ENCODE measurements at places on chromosomes 3 and 15.

DNA sequence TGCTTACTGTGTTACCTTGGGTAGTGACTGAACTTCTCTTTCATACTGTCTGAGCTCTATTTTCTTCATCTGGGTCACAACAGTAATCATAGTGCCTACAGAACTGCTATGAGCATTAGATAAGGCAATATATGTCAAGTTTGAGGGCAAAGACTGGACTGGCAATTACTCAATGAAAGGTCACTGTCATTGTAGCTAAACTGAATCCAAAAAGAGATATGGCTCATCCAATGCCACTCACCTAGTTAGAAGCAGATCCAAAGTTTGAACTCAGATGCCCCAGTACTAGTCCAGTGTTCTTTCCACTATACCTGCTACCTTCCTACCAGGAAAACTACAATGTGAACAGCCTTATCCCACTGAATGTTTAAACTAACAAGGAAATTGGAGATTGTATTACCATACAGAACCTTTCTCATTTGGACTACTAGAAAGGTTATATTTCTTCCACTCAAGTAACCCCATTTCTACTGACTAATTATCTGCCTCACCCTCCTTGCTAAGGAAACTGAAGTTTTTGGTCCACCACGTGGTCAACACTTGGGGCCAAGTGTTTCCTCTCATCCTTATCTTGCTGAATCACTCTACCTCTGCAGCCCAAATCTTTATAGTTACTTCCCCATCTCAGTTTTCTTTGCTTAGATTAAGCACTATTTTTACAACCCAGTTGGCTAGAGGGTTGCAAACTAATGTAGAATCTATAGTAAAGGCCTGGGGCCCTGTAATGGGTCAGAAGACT, 202.3 kb upstream of the LPP start:
- no peak for DNase-seq

DNA sequence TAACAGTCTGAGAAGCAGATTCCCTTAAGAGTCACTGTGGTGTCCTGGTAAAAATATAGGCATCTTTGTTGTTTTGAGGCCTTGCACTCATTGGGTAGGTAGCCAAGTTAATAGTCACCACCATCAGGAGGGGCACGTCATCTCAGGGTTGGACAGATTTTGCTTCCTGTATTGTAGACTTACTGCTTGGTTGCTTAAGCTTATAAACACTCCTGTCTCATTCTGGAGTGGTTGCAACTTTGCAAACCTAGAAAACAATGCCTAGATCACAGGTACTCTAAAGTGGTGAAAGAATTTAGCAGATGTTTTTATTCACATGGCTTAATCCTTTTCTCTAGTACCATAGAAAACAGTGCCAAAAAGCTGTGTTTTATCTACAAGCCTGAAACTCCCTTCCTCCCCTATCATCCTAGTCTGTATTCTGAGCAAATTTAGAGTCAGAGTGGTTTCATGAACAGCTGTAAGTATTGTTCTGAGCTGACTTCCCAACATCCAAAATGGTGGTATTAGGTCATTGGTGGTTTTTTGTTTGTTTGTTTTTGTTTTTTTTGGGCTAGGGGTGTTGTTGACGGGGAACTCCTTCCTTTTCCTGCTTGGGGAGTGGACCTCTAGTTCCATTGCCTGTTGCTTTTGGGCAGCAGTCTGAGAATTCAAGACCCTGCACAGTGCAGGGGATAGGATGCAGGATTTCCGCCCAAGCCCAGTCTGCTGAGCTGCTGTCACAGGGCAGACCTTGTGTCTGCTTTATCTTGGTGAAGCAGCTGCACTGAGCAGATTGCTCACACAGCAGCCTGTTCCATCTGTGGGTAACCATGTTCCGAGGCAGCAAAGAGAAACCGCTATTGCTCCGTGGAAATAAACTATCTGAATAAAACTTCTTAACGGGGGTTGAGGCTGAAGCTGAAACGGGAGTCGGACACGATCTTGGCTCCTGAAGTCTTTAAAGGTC, 202.0 kb downstream of the AKAP13 start:
- DNase-seq, result no peak

DNA sequence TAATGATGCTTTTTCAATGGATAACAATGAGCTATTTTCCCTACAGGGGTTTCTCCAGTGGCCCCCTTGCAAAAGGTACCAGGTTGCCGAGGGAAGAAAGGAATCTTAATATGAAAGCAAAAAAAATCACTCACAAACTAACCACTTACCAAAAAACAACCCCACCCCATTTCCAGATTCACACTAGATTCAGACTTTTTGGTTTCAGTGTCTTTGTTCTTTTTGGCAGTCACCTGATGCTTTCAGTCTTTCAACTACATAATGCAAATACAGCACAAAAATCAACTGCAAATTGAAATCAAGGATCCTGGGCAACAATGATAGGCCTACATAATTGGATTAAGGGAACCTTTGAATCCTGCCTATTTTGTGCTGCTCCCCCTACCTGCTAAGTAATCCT, 71.1 kb upstream of the RAP2B start:
- DNase-seq, result peak; percentile 36

DNA sequence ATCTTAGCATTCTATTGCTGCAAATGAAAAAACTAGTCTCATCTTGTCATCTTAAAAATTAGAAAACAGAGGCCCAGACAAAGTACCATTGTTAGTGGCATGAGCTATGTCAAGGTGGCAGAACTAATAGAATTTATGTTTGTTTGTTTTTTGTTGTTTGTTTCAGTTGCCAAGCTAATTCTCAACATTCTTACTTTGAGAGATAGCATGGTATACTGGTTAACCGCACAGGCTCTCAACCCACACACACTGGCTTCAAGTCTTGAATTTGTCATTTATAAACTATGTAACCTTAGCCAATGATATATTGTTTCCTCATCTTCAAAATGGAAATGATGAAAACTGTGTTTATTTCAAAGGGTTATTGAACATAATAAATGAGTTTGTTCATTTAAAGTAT, 367.6 kb upstream of the PLSCR5 start:
- DNase-seq, result no peak

GRCh38 chr15:31296646-31297574, 29.7 kb upstream of the KLF13 start:
- peak; percentile 63 for DNase-seq

DNA sequence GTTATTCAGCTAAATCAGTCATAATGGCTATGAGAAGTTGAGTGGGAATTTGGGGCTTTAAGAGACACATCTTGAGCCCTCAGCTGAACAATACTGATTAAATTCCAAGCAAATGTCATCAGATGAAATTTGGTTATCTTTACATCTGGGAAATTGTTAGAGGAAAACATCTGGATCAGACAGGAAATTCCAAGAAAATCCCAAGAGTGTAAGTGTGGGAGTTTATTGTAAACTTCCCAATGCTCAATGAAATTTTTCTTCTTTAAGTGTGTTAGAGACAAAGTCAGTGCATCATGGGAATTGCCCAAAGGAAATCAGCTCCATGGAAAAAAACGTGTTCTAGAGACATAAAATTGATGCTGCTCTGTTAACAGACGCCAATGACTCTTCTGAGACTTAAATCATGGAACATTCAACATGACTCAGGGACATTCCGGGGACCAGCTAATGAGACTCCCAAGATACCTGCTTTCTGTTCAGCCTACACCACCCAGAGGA, 19.8 kb upstream of the DCLK3 start:
- DNase-seq, result no peak

All from neural progenitor cell (in vitro differentiated cells).